Esophagus muscularis mucosa (tissue), 4 donors: ENCODE measurements at places on chromosomes 11 and 22. TPM values are rescaled to one million over a fixed set of nuclear protein-coding genes. Genes with fewer than 3 reads are reported as not detected.

The ACRV1 gene
- not detected for total RNA-seq

The C11orf87 gene
- not detected for total RNA-seq

The KBTBD3 gene
- 3.6 TPM for total RNA-seq

The NRIP3 gene
- total RNA-seq: 2.1 TPM

The VSIG2 gene
- total RNA-seq: not detected

The THY1 gene
- total RNA-seq: 70.1 TPM

The ACTN3 gene
- not detected for total RNA-seq

The MMP11 gene
- total RNA-seq: 4.6 TPM

The OR2D2 gene
- total RNA-seq: not detected

The RTN4R gene
- total RNA-seq: not detected

The ZMAT5 gene
- 13.3 TPM for total RNA-seq

GRCh38 chr22:38310518-38311322 is 6.5 kb downstream of the CSNK1E start:
- DNase-seq: no peak

GRCh38 chr11:80873310-80873999 is 1432.6 kb upstream of the TENM4 start:
- DNase-seq: no peak

GRCh38 chr22:31584804-31585160 is 77.2 kb downstream of the PISD start:
- DNase-seq: no peak

GRCh38 chr11:72652133-72652532 is 22.1 kb downstream of the PDE2A start:
- DNase-seq: no peak

DNA sequence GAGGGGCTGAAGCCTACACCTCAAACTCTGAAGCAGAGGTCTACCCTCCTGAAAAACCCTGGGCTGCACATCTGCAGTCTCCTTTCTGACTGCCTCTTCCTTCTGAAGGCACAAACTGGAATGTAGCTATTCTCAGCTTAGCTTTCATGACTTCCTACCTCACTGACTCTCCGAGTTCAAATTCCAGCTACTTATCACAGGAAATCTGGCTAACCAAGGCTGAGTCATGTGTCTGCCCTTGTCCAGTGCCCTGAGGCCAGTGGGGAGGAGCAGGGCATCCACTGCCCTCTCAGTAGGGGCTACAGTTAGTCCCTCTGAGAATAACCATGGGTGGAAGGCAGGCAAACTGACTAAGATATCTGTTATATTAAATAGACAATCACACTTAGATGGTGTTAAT is 29.2 kb downstream of the PDGFD start:
- no peak for DNase-seq

GRCh38 chr11:80638296-80638695 is 1197.5 kb upstream of the TENM4 start:
- no peak for DNase-seq

DNA sequence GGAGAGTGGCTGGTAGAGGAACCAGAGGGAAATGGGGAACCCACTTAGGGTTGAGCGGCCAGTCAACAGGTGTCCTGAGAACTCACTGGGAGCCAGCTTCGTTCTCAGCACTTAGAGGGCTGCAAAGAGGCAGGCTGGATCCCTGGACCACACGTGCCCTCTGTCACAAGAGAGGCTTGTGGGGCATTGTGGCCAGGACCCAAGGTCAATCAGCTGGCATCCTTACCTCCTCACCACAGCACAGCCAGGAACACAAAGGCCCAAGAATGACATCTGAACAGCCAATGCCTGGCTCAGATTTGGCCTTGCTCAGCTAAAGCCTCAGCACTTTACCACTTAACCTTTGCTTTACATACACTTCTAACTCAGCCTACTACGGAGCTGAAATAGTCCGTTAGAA is 7.4 kb downstream of the MAPK8IP1 start:
- DNase-seq: no peak

- no peak for DNase-seq
These were observed 55.3 kb downstream of the CACNA1I start for GRCh38 chr22:39625569-39626537.

DNA sequence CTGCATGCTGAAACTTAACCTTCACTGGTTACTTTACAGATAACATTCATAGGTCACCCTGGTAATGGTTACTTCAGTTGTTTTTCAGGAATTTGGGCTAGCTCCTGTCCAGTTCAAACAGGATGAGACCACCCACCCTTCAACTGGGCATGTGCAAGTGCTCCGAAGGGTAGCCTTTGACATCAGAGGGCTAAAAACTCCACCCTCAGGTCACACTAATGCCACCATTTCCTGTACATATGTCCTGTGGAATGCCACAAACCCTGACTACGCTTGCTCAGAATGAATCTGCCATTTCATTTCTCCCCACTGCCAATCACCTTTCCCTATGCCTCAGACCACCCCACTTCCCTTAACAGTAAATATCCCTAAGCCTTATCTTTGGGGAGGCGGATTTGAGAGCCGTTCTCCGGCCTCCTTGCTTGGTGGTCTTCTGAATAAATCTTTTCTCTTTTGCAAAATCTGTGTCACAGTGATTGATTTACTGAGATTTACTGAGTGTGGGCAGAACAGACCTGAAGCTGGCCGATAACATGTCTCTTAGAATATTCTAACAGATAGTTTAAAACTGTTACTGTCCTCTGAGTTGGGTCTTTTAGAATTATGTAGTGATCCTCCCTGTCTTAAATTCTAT is 25.4 kb upstream of the FXYD2 start:
- DNase-seq: no peak

- DNase-seq: no peak
These were observed 34.2 kb upstream of the EHF start for GRCh38 chr11:34586488-34587281.

GRCh38 chr22:47292546-47293320 is 530.3 kb downstream of the TBC1D22A start:
- no peak for DNase-seq

GRCh38 chr11:134332782-134333181 is 994 bp downstream of the GLB1L2 start:
- DNase-seq: no peak

GRCh38 chr11:692824-693414 is 2.1 kb downstream of the DEAF1 start:
- no peak for DNase-seq

GRCh38 chr11:79026803-79027445 is 413.9 kb downstream of the TENM4 start:
- no peak for DNase-seq
